ENCODE measurements at places on chromosomes 3 and 15.

- DNase-seq = no peak
These were observed 602.0 kb upstream of the KCNMB2 start for GRCh38 chr3:177934001-177934891.

DNA sequence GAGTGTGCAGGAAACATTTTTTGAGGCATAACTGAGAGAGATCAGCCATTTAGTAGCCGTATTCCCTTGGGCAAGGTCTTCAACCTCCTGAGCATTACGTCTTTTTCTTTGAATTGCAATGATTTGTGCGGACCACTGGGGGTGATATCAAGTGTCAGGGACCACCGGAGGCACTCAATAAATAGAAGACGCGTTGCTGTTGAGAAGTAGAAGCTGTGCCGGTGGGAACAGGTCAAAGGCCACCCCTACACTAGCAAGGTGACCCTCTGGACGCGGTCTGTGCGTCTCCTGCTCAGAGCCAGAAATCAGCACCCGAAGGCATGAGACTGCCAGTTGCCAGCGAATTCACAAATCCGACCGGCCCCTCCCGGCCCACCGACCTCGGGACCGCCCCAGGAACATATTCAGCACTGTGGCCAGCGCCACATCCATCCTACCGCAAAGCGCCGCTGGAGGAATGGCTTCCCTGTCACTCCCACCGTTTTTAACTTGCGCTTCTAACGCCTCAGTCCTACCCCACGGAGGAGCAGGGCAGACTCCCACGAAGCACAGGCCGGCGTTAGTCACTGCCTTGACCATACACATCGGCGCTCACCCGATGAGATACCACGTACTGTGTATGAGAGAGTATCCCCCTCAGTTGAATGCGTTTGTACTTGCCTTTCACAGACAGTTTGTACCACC, 1.4 kb upstream of the GHSR start:
- DNase-seq = no peak

DNA sequence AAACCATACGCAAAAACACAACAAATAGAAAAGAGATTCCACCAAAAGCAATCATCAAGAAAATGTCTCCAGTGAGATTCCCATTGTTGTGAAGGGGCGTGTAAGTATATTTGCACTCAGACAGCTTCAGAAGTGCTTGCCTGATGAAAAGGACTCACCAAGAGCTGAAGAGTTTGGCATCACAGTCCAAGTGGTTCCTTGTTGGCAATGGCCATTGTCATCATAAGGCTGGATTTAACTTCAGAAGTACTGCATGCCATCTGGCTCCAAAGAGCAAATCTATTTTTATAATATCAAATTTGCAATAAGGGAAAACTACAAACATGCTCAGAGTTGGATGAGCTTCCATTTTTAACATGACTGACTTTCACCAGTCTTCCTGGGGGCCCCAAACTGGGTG, 505.3 kb upstream of the NR2F2 start:
- no peak for DNase-seq

GRCh38 chr3:52385157-52385556, 59.7 kb downstream of the SEMA3G start:
- no peak for DNase-seq

GRCh38 chr3:50862221-50862620, 187.5 kb downstream of the DOCK3 start:
- no peak for DNase-seq

DNA sequence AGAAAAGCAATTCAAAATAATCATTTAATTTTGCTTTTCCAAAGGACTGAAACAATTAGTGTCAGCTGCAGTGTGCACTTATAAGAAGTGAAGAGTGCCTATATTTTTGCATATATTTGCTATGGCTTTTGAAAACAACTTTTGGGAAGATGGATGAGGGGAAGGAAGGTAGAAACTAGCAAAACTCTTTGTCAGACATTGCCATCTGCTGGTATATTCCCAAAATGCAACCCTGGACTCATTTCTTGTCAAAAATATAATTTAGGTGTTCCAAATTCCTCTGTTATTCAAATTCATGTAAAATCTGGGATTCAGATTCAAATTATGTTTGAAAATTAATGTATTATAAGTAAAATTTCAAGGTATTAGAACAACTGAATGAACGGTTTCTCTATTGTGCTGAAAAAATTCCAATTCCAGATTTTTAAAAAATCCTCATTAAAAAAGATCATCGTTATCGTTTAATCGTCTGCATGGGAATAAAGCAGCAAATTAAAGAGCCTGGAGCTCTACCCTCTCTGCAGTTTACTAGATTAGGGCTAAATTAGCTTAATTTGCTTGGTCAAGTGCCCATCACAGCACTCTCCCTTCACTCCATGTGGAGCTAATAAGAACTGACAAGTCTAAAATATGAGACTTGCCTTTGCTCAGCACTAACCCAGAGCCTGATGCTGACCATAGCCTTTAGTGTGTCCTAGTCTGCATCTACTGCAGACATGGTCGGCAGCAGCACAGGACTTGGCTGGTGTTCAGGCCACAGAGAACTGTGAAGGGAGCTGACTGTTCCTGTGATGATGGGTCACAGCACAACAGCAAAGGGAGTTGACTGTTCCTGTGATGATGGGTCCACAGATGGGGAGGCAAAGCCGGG, 67.9 kb upstream of the MITF start:
- no peak for DNase-seq
